Mucosa of descending colon (tissue), 3 donors: ENCODE measurements at places on chromosomes 3 and 15. TPM values are rescaled to one million over a fixed set of nuclear protein-coding genes. Genes with fewer than 3 reads are reported as not detected.

- DNase-seq: no peak
Measured at GRCh38 chr3:55252921-55253320, 234.2 kb downstream of the WNT5A start.

DNA sequence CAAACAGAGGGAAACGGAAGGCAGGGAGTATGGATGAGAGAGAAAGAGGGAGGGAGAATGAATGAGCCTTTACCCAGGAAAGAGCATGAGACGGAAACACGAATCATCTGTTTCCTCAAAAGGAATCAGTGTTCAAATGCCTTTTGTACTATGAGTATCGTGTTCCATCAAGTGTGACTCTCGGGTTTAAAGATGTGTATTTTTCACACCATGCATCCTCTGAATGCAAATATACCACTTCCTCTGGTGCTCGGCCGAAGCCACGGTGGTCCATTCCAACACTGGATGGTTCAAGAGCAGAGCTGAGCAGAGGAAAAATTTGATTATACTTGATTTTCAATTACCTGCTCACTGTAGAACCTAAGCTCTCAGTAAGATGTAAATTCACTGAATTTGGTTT, 505.1 kb downstream of the MECOM start:
- DNase-seq: no peak

DNA sequence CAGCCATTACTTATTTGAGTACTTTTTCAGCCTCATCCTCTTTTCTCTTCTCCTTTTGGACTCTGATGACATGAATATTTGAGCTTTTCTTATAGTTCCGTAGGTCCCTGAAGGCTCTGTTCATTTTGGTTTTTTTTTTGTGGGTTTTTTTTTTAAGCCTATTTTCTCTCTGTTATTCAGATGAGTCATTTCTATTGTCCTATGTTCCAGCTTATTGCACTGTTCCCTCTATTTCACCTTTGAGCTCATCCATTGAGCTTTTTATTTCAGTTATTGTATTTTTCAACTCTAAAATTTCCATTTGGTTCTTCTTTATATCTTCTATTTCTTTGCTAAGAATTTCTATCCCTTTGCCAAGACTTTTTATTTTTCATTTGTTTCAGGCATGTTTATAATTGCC, 7.2 kb upstream of the MGLL start:
- no peak for DNase-seq

The CNTN3 gene
- total RNA-seq: 6.2 TPM

- no peak for DNase-seq
Measured at GRCh38 chr15:84604826-84605553, 4.2 kb downstream of the ZSCAN2 start.

GRCh38 chr15:67479781-67480505, 41.0 kb upstream of the C15orf61 start:
- no peak for DNase-seq

DNA sequence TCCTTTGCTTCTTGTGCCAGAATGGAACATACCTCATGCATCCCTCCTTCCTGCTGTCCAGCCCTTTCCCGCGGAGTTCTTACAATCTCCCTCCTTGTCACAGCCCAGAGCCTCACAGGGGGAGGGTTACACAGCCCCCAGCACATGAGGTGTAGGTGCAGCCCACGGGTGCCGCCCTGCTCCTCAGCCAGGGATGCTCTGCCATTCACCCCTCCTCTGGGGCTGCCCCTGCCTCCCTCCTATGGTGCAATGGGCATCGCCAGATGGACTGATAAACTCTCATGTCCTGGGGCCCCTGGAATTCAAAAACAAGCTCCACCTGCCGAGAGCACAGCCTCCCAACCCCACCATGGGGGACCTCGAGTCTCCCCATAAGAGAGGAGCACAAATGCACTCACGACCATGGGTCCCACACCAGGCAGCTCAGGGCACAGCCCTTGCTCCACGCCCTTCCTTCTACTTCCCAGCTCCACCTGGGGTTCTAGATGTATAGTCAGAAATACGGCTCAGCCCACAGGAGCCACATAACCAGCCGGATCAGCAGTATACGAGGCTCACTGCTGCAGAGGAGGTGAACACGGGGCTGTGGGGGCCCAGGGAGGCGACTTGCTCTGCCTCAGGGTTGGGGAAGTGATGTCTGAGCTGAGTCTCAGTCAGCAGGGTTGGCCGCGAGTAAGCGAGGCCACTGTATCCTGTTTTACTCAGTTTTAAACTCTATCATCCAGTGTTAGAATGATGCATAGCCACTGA, 269.7 kb upstream of the LYSMD4 start:
- DNase-seq: no peak

DNA sequence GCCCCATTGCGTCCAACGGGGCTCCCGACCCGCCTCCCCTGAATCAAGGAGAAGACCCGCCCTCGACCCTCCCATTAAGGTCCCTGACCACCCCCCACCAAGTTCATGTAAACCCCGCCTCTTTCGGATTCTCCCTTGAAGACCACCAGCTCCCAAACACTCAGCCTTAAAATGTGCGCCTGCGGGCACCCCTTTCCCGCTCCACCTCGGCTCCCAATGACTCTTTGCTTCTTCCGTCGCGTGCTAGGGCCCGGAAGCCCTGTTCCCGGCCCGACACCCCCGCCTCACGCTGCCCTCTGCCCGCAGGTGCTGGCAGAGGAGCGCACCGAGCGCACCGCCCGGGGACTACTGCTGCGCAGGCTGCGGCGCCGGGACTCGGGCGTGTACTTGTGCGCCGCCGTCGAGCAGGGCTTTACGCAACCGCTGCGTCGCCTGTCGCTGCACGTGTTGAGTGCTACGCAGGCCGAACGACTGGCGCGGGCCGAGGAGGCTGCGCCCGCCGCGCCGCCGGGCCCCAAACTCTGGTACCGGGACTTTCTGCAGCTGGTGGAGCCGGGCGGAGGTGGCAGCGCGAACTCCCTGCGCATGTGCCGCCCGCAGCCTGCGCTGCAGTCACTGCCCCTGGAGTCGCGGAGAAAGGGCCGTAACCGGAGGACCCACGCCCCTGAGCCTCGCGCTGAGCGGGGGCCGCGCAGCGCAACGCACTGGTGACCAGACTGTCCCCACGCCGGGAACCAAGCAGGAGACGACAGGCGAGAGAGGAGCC, 2.7 kb upstream of the LSMEM2 start:
- DNase-seq: no peak

The TMEM202 gene
- not detected for total RNA-seq

DNA sequence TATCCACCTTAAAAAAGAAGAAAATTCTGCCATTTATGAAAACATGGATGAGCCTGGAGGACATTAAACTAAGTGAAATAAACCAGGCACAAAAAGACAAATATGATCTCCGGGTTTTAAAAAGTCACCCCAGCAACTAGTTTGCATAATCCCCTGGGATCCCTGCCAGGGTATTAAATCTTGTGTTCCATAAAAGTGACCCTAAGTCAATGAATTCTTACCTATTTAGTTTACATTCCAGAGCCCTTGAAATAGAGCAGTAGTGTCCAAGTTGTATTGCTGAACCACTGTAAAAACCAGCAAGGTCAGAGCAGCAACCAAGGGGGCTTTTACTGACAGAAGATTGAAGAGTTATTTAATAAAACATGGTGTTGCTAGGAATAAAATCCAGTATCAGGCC, 716.8 kb upstream of the BCHE start:
- no peak for DNase-seq

- no peak for DNase-seq
Measured at GRCh38 chr3:62007036-62007435, 366.3 kb downstream of the FEZF2 start.

GRCh38 chr3:101954936-101955335, 105.6 kb downstream of the NFKBIZ start:
- no peak for DNase-seq

DNA sequence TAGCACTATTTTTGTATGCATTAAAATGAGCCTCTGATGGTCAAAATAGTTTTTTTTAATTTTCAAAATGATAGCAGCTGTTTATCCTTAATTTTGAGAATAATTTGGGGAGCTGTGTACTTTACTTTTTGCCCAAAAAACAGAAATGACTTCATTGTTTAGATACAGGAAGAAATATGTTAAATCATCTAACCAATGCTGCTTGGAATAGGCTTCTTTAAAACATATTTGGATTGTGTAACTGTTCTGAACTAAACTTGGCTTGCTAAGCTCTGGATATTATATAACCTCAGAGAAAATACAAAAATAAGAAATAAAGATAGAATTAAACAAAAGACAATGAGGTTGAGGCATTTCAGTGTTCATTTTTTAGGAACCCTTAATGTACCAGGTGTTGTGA, 119.3 kb downstream of the SERPINI1 start:
- no peak for DNase-seq

- no peak for DNase-seq
Measured at GRCh38 chr3:51378726-51379125, 6.4 kb upstream of the MANF start.

The NRROS gene
- total RNA-seq: 5.4 TPM

The RMDN3 gene
- total RNA-seq: 38.4 TPM

- no peak for DNase-seq
Measured at GRCh38 chr15:86392874-86393273, 313.2 kb downstream of the AGBL1 start.

GRCh38 chr15:56537881-56538280, 72.9 kb upstream of the MNS1 start:
- peak; percentile 35 for DNase-seq

The CD200R1 gene
- 0.52 TPM for total RNA-seq

DNA sequence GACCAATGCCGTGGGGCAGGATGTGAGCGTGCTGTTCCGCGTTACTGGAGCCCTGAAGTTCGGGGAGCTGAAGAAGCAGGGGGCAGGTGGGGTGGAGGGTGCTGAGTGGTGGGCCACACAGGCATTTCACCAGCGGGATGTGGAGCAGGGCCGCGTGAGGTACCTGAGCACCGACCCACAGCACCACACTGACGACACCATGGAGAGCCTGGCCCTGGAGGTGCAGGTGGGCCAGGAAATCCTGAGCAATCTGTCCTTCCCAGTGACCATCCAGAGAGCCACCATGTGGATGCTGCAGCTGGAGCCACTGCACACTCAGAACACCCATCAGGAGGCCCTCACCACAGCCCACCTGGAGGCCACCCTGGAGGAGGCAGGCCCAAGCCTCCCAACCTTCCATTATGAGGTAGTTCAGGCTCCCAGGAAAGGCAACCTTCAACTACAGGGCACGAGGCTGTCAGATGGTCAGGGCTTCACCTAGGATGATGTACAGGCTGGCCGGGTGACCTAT, 179.6 kb downstream of the TBC1D2B start:
- DNase-seq: peak; percentile 14

DNA sequence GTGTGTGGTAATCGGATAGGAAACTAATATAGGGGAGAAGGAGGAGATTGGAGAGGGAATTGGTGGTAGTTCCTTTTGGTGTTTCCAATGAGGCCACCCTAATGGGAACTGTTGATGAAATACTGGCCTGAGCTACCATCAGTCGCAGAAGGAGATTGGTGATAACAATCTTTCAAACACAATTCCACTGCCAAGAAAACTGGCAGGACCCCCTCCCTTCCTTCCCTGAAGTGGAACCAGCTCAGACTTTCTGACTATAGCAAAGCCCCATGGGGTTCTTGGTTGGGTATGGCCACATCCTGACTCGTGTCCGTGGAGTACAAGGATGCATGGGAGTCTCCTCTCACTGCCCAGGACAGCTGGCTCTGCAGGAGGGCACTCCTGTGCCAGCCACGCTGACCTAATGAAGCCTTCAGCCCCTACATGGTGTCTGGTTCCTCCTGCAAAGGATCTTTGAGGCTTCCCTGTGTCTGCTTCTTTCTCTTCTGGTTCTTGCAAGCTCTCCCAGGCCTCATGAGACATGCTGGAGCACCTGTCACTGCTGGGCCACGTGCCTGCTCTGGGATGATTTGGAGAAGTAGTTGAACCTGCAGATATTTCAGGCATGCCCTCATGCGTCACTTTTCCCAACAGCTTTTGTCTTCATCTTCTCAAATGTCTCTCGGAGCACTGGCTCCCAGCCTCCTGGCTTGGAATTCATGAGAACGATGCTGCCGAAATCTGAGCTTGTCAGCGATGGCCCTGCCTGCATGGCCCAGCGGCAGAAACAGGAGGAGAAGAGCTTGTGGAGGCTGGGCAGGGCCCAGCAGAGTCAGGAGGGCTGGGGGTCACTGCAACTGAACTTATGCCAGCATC, 90.0 kb upstream of the ADPGK start:
- DNase-seq: no peak

DNA sequence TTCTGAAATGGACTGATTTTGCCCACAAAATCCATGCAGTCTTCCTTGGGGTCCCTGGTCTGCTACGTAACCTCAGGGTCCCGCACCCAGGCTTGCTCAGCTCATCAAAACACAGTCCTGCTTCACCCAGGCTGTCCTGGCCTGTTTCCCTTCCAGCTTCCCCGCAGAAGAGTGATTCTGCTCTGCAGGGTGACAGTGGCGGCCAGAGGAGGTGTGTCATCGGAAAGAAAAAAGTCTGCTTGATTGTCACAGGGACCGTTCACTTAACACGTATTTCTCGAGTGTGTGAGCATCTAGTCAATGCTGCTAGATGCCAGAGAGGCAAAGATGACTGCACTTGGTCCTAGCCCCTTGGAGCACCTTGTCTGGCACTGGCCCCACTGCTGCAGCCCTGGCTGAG, 50.1 kb upstream of the ABHD2 start:
- DNase-seq: no peak

DNA sequence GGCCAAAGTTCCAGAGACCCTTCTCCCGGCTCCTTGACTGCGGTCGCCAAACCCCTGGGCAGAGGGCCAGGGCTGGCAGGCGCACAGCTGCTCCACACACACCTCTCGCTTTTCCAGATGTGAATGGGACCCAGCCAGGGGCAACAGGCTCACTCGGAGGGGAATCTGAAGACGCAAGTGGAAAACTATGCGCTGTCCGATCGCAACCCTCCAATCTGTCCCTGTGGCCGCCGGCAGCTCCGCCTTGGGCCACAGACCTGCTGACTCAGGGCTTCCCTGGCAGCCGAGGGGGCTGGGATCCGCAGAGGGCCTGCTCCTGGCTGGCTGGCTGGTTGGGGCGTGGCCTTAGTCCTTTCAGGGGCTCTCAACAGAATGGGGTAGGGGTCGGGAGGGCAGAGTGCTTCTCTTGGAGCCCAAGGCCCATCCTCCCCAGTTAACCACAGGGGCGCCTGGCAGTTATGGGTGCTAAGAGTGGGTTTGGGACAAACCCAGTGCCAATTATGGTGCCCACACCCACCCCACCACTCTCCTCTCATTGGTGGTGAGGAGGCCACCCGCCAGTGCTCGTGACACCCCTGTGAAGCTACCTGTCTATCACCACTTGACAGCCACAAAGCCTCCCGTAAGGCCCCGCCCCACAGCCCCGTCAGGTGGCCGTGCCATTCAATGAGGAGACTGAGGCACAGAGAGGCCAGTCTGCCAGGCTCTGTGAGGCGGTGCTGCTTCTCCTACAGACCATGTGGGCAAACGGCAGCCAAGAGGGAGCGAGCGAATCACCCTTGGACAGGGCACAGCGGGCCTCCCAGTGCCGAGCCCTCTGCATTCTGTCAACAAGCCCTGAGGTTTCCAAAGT, 53.8 kb downstream of the IQSEC1 start:
- no peak for DNase-seq

DNA sequence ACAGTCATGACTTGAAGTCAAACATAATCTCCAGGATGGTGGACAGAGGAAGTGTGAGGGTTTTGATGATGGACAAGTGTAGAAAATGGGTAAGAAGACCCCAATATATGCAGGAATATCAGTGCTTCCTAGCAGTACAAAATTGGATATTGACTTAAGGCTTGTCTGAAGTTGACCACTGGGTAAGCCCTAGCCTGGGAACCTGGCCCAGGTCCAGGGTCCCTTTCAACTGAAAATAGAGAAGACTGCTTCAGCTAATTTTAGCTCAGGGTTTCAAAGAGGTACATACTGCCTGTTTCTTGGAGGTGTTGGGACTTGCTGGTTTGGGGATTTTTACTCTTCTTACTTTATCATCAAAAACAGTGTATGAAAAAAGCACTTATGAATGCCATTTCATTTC, 4.7 kb downstream of the NR1D2 start:
- DNase-seq: no peak

The FAIM gene
- 3.9 TPM for total RNA-seq

The NR1I2 gene
- total RNA-seq: 62.9 TPM

The LYZL4 gene
- not detected for total RNA-seq
